ENCODE measurements at places on chromosomes 1 and 21.

- DNase-seq: no peak
Measured at GRCh38 chr1:193457676-193458075, 271.3 kb upstream of the B3GALT2 start.

DNA sequence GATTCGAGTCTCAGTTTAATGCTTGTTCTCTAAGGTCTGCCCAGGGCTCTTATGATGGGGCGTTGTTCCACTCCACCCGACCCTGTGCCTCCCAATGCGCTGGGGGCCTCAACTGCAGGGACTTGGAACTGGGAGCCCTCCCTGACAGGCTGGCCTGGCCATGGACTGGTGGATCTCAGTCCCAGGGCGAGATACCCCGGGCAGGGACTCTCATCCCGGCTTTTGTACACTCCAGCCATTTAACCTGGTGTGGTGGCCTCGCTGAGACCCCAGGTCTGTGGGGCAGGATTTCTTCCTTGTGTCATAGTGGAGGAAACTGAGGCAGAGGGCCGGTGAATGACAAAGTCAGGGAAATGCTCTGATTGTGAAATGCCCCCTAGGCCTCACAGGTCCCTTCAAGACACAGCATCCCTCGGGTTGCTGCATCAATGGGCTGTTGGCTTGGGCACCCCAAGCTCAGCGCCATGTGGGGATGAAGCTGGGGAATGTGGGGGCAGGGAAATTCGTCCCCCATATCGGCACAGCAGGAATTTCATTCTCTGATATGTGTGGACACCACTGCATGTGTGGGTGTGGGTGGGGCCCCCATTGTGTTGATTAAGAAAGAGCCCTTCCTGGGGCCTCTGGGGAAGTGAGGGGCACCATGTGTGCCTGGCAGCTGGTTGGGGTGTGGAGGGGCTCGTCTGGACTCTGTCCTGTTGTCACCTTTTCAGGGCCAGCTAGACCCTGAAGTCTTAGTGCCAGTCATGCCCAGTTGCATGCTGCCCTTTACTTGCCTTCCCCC is 19.9 kb upstream of the ZNF678 start:
- no peak for DNase-seq

- DNase-seq: no peak
Measured at GRCh38 chr1:910881-911721, 12.6 kb upstream of the SAMD11 start.

DNA sequence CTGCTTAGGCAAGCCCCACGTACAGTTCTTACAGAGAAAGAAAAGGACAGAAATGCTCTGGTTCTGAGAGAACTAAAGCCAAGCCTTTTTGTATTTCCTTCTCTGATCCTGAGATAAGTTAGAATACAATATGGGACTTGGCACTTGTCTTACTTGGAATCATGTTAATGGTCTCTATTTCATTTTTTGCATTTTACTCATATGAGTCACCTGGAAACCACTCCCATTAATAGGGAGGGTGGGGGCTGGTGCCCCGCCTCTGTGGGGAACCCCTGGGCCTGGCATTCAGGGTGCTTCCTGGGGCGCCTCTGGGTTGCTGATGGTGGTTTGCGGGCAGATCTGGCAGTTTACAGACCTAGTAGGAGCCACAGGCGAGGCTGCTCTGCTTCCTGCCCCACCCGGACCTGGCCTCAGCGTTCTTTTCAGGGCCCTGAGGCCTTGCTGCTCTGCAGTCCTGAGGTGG is 26.7 kb downstream of the TSPAN2 start:
- DNase-seq: no peak

DNA sequence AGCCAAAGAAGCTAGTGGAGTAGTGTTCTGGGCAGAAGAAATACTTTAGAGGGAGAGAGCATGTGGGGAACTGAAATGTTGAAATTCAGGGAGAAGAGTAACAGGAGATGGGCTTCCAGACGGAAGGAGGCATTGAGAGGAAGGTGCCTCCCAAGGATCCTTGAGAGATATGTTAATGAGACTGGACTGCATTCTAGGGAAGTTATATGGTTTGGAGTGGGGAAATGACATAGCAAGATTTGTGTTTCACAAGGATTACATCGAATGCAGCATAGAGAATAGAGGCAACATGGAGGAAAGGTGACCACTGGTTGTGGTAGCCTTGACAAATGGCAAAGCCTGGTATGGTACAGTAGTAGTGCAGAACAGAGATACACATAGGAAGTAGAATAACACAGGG is 160.5 kb upstream of the HMCN1 start:
- DNase-seq: no peak

DNA sequence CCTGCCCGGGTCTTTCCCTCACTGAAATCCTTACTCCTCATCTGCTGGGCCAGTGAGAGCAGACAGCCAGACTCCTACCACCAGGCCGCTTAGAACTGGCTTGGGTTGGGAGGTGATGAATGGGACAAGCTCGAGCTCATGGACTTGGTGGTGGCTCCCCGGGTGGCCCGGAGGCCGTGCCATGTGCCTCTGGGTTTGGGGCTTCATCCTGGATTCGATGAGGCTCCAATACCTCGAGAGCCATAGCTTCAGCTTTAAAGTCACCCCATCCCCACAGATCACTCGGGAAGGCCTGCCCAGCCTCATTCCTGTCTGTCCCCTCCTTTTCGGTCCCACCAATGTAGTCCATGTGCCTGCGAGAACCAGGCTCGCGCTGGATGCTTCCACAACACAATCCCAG is 51.5 kb downstream of the MYOM3 start:
- no peak for DNase-seq

- no peak for DNase-seq
Measured at GRCh38 chr1:93601686-93602085, 80.0 kb downstream of the BCAR3 start.

Data from NCI-H2081 treated with DMSO at 0.1 percent for 48 hours (cell line).